Stimulated activated CD4-positive, alpha-beta T cell treated with anti-CD3 and anti-CD28 coated beads, Interleukin-1b, Interleukin-23, amount 100 ng/mL, for 48 hours (primary cell): ENCODE measurements at places on chromosomes 7 and 10.

GRCh38 chr10:59366290-59366689, 3.9 kb upstream of the FAM13C start:
- no peak for DNase-seq

DNA sequence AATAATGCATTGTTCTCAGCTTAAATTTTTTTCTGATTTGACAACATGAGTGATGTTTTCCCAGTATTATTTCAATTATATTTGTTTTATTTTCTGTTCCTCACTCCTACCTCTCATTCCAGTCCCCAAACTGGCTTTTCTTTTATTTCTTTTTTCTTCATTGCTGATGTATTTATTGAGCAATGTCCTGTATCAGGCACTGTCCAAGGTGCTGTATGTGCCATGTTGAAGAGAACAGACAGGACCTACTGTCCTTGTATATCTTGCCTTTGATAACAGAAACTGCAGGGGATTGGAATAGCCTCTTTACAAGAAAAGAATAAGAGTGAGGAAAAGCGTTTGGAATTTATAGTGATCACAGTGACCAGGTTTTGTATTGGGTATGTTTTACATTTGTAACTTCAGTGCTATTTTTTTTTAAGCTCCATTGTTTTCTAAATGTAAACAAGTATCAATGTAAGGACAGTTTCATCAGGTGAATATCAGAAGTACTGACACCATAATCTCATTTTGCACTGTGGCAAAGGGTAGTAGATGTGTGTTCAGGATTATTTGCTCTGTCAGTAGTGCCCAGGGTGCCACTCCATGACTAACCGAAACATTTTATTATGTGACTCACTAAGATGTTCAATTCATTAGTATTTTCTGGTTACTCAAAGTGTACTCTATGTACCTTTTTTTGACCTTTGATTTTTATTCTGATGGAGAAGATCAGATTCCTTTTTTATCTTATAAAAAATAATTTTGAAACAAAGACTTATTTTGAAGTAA, 15.6 kb upstream of the CLDN12 start:
- no peak for DNase-seq

GRCh38 chr10:26540601-26541000, 102.5 kb downstream of the APBB1IP start:
- DNase-seq, result no peak

- DNase-seq, result no peak
These were observed 33.0 kb upstream of the GALNTL5 start for GRCh38 chr7:151923097-151923876.

DNA sequence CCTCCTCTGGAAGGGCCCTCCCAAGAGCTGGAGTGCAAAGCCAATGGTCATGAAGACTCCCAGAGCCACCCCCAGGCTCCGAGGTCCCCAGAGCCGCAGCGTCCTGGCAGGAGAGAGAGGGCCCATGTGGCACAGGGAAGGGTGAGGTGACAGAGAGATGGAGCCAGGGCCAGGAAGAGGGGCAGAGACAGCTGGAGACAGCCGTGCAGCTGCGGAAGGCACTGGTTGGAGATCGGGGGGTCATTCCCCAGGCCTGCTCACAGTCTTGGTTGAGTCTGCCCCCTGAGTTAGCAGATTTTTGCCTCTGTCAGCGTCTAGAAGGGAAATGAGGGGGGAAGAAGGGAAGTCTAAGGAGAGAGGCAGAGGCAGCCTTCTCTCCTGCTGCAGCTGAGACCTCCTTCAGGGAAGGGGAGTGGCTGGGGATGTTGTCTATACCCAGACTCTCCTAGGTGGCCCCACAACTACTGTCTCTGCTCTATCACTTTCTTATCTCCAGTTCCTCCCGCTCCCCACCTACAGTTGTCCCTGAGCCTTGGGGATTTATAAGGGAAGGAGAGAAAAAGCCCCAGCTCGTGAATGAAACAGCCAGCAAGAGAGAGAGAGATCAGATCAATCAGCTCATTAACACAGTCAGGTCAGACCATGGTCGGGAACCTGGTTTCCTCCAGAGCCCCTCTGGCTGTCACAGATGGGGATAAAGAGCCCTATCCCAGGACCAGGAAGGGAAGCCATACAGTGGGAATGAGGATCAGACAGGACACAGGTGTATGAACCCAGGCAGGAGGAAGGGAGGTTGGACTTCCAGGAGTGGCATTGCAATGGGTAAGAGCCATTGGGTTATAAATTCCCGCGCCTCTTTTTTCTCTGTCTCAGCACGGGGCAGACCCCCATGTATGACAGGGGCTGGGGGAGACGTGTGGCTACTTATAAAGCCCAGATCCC, 1.2 kb downstream of the GAL3ST4 start:
- no peak for DNase-seq

- DNase-seq, result no peak
These were observed 622 bp downstream of the DYNC1I1 start for GRCh38 chr7:95772771-95773581.

- DNase-seq, result no peak
These were observed 223.8 kb downstream of the PRPF18 start for GRCh38 chr10:13810568-13810967.
